ENCODE measurements at places on chromosomes 13 and 19.

DNA sequence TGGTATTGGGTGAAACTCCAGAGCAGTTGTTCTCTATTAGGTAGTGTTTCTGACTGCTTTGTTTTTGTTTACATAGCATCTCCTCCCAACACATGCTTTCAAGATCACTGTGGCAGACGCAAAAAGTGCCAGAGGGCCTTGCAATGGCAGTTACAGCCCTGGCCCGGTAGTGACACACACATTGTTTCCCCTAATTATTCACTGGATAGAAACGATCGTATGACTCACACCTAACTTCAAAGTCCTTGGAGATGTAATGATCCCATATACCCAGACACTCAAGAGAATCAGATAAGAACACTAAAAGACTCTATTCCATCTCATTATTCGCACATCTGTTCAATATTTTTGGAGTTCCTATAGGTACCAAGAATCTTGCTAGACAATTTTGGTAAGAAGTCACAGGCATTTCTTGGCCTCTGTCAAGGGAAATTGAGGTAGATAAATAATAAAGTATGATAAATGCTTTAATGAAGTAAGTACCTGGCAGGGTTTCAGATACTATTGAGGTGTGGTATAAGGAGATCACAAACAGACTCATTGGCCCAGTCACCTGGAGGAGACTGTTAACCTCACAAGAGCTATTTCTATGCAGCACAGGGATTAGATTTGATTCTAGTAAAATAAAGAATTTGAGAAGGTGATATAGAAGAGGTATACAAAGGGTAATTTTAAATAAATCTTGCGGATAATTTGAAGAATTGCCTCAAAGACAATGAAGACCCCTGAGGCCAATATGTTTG is 485.3 kb downstream of the SLITRK6 start:
- no peak for DNase-seq

DNA sequence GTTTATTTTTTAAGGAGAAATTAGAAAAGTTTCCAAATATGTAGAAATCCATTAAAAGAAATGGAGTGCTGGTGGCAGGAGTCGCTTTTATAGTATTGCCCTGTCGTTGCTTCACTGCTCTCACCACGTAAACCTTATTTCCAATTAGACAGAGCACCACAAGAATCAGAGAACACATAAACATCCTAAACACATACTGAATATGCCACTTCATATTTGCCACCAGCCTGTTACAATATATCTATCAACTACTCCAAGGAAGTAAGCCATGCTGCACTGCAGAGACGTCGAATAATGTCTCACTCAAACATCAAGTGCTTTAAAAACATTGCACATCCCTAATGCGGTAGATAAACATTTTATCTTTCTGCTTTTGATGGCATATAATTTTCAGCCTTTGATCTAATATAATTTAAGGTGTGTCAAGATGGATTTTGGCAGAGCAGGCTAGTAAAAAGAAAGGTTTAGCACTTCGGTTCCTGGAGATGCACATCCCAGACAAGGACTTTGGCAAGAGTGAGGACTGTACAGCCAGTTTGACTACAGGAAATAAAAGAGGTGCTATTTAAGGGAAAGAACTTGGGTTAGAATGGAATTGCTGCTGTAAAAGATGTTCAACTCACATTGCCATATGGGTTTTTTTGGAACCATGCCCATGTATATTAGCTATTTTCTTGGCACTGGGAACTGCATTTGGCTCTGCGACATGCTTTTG is 932.3 kb downstream of the EFNB2 start:
- DNase-seq = no peak

GRCh38 chr13:59279028-59279427 is 884.7 kb downstream of the DIAPH3 start:
- no peak for DNase-seq

DNA sequence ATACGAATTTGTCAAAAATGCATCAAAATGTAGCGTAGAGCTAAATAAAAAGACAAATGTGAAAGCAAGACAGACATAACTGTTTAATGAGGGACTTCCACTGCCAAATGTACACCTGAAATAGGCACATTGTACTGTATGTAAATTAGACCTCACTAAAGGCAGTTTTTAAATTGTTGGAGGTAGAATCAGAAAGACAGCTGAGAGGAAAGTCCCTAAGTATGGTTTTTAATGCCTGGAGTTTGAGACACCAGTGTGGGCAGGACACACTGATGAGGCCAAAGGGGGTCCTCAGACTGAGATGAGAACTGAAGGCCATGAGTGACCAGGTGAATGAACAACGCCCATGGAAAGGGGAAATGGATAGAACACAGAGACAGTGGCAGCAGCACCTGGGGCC is 22.9 kb downstream of the MED26 start:
- DNase-seq = no peak

DNA sequence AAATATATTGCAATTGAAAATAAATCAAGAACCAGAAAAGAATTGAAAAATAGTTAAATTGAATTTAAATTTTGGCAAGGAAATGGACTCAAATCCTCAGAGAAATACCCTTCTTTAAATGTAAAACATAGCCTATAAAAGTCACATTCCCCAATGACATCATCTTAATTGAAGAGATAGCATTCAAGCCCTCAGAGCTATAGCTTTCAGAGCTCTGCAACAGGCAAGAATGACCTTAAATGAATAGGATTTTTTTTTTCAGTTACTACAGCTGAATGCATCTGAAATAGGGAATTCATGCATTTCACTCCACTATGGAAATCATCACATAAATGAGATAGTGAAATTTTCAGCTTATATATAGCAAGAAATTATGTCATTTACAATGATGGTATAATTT is 1049.0 kb downstream of the OLFM4 start:
- DNase-seq = no peak

- DNase-seq = no peak
Measured at GRCh38 chr19:55640577-55641425, at the start of gene ZNF580. TSS of gene ZNF580 (plus strand) at chr19:55641002. CDS start at chr19:55642509, 1,507 bp downstream.

- DNase-seq = no peak
Measured at GRCh38 chr13:105543742-105544141, 991.7 kb downstream of the EFNB2 start.

DNA sequence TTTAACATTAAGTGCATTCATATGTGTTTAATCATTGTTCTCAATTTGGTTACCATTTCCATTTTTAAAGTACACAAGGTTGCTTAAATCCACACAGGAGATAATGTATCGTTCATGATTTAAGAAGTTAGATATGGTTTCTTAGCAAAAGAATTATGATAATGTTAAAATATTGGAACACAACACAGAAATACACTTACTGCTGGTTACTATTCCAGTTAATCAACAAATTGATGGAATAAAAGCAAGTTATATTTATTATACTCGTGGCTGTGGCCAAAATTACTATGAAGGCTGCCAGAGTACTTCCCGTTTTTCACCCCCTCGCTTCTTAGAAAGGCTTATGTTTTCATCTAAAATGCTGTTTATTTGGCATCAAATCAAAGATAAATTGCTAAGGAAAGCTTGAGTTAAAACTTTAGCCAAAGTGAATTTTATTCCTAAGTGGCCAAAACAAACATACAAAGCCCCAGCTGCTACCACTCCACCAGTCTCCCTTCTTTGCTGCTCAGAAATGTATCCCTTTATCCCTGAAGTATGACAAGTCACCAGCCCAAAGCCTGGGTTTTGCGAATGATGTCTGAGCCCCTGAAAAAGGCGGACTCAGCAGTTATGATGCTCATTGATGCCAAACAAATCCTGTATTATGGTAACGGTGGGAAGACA is 27.7 kb downstream of the LCP1 start:
- no peak for DNase-seq

DNA sequence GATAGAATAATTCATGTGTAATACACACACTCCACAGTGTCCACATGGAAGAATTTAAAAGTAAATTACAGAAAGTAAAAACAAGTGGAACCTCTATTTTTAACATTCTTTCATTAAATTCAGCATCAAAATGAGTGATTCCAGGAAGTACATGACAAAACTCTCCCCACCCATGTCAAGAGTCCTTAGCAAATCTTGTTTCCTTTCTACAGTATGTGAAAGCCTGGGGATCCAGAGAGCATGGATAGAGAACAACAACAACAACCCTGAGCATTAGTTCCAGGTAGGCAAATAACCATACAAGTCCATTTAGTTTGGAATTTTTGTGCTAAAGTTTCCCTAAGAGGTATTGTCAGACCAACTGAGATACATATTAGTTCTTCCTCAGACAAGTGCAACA is 267.9 kb downstream of the ENOX1 start:
- DNase-seq = no peak

DNA sequence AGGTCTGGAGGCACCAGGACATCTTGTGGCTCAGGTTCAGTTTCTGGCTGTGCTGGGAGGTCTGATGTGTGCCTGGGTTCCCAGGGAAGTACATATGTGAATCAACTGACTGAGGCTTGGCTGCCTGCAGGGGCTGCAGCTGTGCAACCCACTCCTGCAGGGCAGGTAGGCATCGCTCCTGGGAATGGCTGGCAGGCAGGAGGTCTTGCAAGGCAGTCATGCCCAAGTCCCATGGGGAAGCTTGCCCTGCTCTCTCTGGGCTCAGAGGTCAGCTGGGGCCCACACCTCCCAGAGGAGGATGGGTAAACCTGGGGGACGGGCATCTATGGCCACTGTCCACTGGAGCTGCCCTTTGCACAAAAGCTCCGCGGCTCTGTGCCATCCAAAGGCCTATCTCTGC is 1141.8 kb downstream of the SLITRK1 start:
- DNase-seq = no peak

DNA sequence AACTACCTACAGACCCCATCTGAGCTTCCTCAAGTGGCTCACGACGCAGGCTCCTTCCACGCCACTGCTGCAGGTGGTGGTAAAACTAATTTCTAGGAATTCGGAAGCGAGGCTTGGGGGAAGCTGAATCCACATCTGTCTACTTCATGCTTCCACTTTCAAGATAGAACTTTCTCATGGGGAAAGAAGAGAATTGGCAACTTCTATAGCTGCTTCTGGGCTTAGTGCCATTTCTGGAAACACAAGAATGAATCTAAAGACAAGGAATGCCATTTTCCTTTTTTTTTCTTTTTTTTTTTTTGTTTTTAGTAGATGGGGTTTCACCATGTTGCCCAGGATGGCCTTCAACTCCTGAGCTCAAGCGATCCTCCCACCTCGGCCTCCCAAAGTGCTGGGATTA is 2.8 kb upstream of the NLRP12 start:
- DNase-seq = no peak

DNA sequence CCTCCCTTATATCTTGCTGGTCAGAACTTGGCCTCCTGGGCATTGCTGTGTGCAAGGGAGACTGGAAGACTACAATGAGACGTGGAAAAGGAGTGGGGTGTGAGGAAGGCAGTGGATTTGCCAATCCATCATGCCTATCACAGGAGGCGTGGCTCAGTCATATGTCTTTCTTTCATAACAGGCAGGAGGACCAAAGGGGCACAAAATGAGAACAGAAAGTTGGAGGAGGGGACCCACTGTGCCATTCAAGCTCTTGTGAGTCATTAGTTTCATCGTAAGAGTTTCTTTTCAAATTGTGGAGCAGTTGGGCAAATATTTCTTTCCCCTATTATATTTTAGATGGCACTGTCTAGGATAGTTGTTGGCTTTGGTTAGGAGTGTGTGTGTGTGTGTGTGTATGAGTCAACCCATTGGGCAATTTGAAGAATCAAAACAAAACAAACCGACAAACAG is 471.5 kb downstream of the TSHZ3 start:
- no peak for DNase-seq

GRCh38 chr13:26494571-26495195 is 62.8 kb upstream of the WASF3 start:
- DNase-seq = no peak

DNA sequence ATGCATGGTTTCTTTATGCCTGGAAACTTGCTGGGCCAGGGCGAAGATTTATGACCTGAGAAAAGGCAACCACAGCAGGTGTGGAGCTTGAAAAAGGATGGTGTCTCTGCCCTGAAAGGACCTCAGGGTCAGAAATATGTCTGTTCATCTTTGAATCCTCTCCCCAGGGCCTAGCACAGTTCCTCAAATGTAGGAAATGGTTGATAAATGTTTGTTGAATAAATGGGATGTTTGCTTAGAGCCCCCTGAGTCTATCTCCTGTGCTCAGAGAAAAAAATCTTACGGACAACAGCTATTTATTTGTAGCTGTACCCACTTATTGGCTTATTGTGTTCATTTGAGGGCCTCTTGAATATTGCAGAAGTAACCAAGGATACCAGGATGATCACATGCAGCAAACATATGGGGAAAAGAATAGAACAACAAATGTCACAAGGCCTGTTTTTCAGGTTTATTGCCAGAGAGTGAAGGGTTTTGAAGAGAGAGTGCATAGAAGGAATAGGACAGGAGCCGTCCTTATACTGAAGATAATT is 114.5 kb downstream of the KLF5 start:
- no peak for DNase-seq

- peak; percentile 37 for DNase-seq
Measured at GRCh38 chr19:17402982-17403855, 2.2 kb downstream of the BST2 start.

DNA sequence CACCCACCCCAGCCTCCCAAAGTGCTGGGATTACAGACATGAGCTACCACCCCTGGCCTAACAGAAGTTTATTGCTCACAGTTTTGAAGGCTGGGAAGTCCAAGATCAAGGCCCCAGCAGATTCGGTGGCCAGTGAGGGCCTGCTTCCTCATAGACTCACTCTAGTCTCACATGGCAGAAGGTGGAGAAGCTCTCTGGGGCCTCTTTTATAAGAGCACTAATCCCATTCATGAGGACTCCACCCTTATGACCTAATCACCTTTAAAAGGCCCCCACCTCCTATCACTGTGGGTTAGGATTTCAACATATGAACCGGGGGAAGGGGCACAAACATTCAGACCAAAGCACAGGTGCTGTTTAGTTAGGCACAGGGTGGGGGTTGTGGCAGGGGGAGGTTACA is 6.9 kb upstream of the SWSAP1 start:
- DNase-seq = no peak

GRCh38 chr19:50330365-50331078 is 1.3 kb upstream of the KCNC3 start:
- DNase-seq = peak; percentile 64

GRCh38 chr19:58492265-58492664 is 16.1 kb downstream of the ZNF446 start:
- DNase-seq = no peak

- no peak for DNase-seq
Measured at GRCh38 chr13:61700181-61700580, 284.5 kb upstream of the PCDH20 start.

DNA sequence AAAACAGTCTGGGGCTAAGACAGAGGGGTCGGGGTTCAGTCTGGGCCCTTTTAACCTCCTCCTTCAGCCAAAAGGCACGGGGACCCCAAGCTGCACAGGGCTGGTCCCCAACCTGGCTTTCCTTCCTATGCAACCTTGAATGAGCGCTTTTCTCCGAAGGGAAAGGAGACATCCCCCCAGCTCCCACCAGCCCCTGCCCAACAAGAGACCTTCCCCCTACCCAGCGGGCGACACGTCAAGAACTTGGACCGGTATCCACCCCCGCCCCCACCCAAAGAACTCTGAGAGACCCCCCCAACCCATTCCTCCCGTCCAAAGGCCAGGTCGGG is 35.0 kb upstream of the NANOS3 start:
- DNase-seq = no peak

GRCh38 chr19:29502581-29502850 is 23.3 kb upstream of the VSTM2B start:
- DNase-seq = no peak

GRCh38 chr13:82747958-82748357 is 1134.3 kb downstream of the SLITRK1 start:
- no peak for DNase-seq

Data from stimulated activated CD8-positive, alpha-beta memory T cell treated with anti-CD3 and anti-CD28 coated beads, Interleukin-15, amount 100 ng/mL, for 24 hours (primary cell).